ENCODE measurements at places on chromosomes 11 and 22. TPM values are rescaled to one million over a fixed set of nuclear protein-coding genes. Genes with fewer than 3 reads are reported as not detected.
A peak's percentile ranks its signal among the peaks of the same experiment; 100 is the strongest.

SPON1 gene
- polyA plus RNA-seq, result 62.6 TPM

OLFML1 gene
- 30.7 TPM for polyA plus RNA-seq

- DNase-seq, result no peak
These were observed 62.2 kb upstream of the FADD start for GRCh38 chr11:70140711-70141485.

GRCh38 chr11:1087279-1087960 lies 12.7 kb downstream of the MUC2 start:
- no peak for DNase-seq

GRCh38 chr11:121829159-121829643 lies 286.8 kb downstream of the BLID start:
- DNase-seq, result no peak

DNA sequence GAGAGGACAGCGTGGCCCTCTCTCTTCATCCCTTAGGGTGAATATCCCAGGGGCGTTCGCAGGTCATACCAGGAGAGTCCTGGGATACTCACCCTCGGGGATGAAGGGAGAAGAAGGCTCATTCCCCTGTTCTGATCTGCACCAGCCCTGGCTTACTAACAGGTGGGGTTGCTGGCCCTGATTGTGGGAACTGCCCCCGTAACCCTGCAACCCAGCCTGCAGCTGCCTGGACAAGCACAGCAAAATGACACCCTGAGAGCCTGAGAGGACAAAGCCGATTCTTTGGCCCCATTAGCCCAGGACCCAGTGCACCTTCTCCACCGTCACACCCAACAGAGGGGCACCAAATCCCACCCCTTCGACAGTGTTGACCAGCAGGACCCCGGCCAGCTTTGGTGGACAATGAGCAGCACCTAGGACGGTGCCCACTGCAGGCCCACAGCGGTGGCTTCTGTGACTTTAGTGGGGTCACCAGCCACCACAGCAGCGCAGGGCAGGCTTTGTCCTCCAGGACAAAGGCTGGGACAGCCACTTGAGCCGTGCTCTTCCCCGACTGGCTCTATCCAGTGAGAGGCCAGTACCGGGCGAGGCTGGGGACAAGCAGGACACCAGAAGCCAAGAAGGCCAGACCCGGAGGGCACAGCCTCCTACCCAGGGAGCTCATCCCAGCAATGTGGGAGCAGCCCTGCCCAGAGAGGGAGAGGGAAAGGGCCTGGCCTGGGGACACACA lies 98.5 kb upstream of the RTL6 start:
- DNase-seq, result no peak

DNA sequence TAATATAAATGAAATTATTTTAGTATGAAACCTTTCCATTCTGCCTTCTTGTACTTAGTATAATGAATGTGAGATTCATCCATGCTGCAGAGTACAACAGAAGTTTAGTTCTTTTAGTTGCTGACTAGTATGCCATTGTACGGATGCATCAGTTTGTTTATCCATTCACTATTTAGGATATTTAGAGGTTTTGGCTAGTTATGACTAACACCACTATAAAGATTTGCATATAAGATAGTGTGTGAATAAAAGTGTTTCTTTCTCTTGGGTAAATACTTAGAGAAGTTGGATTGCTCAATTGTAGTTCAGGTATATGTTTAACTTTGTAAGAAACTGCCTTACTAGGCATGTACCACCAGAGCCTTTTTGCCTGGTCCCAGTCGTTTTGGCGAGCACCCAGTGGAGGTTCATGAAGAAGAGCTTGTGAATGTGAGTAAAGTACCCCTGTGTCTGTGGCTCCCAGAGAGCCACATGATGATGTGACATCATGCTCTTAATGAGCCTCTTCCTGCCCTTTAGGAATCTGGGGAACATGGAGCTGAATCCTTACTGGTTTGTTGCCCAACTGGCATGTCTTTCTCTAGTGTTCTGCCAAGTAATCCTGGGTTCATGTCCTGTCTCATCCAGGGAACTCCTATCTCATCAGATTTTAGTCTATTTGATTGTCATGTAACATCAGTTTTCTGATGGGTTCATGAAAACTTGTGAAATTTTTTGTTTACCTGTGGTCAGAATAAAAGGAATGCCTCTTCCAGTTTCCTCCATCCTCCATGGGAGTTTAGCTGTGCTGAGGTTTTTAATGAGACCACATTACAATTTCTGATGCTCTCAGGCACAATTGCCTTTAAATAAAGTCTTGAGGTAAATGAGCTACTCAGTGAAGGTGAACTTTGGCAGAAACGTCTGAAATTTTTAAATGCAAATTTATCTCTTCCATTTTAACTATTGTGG lies 234.8 kb downstream of the CASP12 start:
- DNase-seq, result no peak

GRCh38 chr22:46504584-46504983 lies 32.8 kb downstream of the CELSR1 start:
- no peak for DNase-seq

- DNase-seq, result no peak
These were observed 57.1 kb upstream of the HORMAD2 start for GRCh38 chr22:30023099-30023660.

GRCh38 chr11:111310723-111311122 lies 12.4 kb downstream of the POU2AF3 start:
- no peak for DNase-seq

- no peak for DNase-seq
These were observed 45.1 kb downstream of the THAP12 start for GRCh38 chr11:76335842-76336241.

- DNase-seq, result no peak
These were observed 1.6 kb downstream of the ANO1 start for GRCh38 chr11:70079691-70080090.

DNA sequence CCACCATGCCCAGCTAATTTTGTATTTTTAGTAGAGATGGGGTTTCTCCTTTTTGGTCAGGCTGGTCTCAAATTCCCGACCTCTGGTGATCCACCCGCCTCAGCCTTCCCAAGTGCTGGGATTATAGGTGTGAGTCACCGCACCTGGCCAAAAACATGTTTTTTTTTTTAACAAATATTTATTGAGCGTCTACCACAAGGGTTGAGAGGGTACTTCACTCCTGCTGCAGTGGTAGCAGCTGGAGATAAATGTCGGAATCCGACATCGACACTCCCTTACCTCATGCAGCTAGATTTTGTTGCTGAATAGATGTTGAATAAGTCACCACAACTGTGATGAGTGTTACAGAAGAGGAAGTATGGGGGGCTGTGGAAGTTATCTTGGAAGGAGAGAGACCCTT lies 971 bp downstream of the DNAJB13 start:
- DNase-seq, result no peak

DNA sequence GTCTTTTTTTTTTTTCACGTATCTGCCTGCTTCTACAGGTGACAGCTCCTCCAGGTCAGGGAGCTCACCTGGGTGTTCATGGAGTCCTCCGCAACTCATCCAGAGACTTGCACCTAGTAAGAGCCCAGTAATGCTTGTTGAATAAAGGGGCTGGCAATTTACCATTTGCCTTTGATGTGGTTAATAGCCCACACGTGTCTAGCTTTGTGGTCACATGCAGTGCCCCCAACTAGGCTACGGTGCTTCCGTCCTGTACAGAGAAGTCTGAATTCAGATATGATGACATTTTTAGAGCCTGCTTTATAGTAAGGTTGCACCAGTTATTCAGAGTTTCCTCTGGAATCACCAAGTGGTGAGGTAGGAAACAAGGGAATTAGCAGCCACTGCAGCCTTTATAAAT lies 199.4 kb upstream of the MTMR2 start:
- DNase-seq, result no peak

DNA sequence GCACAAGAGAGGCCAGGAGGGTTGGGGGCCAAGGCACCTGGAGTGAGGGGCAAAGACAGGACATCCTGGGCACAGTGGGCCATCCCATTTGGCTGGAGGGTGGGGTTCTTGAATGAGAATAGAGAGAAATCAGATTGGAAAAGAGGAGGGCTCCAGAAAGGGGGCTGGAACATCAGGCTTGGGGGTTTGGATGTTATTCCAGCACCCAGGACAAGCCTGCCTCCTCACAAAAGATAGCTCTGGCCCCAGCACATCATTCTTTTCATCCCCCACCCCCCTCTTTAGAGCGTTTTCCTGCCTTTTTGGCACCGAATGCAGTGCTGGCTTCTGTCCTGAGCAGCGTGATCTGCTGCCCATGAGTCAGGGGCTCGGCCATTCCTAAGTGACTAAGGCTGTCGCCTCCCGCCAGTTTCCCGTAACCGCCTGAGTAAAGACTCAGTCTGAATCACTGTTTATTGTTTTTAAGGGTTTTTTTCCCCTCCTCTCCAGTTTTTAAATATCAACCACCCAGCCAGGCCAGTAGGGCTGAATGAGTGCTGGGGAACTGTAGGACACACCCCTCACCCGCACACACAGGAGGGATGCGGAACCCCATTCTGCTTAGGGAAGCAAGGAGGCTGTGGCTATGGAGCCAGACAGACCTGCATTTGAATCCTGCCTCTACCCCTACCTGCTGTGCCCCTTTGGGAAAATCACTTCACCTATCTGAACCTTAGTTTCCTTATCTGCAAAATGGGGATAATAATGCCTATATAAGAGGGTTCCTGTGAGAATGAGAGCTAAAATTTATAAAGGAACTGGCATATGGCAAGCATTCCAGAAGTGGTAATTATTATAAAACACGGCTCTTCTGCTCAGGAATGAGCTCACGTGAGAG lies 32.4 kb upstream of the NAV2 start:
- peak; percentile 30 for DNase-seq

DNA sequence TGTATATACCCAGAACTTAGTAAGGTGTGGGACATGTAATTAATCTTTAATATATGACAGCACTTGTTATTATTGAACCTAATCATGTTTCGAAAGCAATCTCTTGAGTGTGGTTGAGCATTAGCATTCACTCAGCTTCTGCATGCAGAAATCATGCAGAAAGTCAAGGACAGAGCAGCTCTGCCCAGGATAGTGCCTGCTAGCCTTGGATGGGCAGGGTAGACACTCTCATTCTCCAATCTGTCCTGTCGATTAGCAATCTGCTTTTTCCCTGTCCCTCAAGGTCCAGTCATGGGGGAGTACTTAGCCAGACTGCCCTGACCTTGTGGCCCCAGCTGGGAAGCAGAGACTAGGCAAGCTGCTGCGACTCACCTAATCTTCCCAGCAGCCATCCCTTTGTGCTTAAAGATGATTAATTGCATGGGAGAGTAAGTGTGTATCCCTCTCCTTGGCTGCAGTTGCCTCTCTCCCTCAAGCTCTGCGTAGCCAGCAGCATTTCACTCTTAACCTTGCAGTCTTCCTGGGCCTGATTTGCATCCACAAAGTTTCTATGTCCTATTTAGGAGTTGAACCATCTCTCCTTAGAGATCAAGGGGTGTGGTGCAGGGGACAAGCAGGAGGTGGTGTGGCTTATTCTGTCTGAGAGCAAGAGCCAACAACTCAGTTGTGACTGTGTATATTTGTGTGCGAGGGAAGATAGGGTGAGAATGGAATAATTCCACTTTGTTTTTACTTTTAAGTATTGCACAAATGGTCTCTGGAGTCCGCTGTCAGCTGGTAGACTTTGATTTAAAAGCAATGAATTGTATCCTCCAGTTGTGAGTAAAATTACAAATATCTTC lies 101.4 kb downstream of the FDX1 start:
- DNase-seq, result no peak

DNA sequence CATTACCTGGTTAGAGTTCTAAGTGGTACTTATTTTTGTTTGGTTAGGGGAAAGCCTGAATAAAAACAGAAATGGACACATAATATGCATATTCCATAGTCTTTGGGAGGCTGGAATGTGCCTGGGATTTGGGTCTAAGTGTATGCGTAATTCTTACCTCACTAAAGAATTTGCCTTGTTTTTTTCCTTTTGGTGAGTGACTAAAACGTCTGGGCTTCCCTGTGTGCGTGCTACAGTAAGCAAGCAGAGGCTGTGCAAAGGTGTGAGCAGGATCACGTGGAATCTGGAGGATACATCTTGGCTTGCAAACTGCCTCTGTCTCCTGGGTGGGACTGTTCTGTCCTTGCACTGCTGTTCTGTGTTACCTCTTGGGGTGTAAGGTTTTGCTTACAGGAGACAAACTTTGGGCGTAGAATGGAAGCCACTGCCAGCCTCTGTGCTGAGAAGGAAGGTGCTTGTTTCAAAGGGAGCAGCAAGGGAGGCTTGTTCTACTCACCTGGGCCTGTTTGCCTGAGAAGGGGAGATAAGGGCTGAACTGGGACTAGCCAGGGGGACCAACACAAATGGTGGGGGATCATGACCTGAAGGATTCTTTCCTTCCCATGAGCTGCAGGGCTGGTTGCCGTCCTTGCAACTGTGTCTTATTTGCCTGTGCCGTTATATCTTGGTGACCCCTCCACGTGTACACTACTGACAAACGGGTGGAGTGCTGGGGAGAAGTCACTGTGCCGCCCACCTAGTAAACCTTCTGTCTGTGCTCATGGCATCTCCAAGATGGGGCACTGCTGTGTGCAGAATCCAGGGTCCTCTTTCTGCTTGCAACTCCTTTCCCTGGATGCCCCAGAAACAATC lies 4.5 kb downstream of the NEAT1 start:
- DNase-seq, result no peak

DNA sequence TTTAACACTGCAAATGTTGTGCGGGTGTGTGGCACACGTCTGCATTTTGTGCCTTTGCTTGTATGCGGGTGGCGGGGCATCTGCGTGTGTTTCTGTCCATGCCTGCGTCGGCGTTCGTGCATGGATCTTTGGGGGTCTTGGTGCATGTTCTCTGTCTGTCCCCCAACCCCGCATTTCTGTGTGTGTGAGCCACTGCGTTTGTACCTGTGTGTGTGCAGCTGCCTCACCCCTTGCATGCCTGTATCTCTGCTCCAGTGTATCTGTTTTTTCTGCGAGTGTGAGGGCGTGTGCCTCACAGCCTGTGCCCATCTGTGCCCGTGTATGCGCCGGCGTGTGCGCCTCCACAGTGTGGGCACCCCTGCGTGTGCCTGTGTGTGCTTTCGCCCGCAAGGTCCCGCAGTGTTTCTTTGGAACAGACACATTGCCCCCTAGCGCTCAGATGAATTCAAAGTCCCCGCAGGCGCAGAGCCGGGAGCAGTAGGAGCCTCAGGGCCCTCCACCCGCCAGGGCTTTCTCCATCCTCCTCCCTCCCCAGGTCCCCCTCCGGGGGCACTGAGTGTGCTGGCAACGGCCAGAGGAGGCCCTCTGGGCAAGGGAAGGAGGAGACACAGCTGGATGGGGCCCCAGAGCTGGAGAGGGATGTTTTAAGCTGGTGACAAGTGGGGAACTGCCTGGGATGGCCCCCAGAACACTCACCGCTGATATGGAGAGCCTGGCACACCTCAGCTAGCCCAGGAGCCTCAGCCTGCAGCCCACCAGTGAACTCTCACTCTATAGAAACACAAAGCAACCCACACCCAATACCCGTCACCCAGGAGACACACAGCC lies 3.1 kb upstream of the MN1 start:
- no peak for DNase-seq

- DNase-seq, result no peak
These were observed 2.9 kb downstream of the TPCN2 start for GRCh38 chr11:69051381-69052342.

Measured in renal cortex interstitium (tissue), 15 donors.